Activated naive CD8-positive, alpha-beta T cell treated with anti-CD3 and anti-CD28 coated beads, Interleukin-2, amount 50 U/mL, for 16 hours (primary cell): ENCODE measurements at places on chromosomes 5 and 9.

DNA sequence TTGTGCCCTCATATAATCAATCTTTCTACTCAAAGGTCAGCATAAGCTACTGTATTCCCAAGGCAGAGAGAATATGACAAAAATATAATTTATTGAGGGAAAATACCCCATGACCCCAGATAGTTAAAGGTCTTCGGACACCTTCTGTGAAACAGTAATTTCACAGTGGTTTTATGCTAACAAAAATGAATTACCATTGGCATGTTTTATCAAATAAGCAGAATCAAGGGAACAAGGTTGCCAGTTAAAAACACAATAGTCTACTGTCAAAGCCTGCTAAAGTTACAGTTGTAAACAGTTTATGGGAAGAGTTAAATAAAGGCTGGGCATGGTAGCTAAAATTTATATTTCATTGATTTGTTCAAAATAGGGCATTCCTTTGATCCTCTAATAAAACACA is 154.3 kb downstream of the GIN1 start:
- no peak for DNase-seq

DNA sequence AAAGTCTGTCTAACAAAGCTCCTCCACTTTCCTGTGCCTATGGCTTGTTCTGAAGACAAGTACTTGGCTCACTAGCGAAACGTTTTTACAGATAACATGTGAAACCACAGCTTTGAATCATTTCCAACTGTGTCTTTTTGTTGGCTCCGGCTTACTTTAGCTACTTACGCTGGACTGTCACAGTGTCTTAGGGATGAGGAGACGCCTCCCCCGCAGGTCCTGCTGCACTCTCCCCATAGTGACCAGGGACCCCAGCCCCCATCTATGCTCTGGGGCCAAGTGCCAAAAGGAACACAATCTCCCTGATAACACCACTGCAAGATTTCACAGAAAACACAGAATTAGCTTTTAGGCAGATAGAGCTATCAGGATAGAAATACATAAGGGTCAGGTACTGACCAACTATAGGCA is 219.1 kb downstream of the ADAMTS6 start:
- DNase-seq: no peak

DNA sequence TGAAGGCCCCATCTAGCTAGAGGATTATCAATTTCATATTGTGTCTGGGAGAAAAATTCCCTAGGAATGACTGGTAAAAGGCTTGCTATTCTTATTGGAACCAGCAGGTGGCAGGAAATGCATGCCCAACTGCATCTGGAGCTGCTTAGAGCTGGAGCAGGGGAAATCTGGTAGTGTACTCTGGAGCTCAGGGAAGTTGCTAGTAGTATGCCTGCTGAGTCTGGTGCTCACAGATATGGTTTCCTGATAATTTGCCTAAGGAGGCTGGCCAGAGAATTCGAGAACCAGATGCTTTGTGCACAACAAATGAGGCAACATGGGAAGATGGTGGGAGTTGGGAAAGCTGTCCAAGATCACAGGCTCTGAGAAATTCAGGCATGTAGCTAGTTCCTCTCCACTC is 53.7 kb downstream of the G3BP1 start:
- DNase-seq: no peak

GRCh38 chr9:120256146-120256545 is 323.8 kb downstream of the CDK5RAP2 start:
- no peak for DNase-seq

DNA sequence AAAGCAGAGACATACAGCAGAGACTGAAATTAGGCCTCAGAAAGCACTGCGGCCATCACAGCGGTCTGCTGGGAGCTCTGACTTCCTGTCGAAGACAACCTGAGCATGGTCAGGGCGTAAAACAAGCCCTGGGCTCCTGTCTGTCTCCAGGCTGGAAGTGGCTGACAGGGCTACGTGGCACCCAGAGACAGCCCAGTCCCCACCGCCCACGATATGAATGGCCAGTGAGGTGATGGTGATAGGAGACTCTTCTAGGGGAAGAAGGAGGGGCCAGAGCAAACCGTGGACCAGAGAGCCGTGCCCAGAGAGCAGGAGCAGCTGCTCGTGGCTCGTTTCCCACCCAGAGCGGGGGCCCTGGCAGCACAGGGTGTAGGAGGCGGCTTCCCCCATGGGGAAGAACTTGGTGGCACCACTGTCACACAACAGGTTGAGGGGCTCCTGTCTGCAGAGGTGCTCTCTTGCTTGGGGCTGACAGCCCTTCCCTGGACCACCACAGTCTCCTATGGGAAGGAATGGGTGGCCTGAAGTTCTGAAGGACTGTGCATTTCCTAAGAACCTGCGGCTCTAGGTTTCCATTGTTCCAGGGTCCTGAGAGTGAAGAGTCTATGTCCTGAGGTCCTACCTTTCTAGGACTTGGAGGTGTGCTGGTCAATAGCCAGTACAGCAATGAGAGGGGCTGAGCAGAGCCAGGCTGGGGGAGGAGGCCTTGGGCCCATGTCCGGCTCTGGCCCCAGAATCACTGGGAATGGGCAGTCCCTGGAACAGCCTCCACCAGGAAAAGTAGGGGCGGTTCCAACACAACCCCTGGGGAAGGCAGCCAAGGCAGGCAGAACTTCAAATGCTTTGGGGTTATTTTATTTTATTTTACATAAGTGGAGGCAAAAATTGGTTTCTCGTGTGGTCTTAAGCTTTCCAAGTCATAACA is 56.4 kb downstream of the BARX1 start:
- no peak for DNase-seq
